ENCODE measurements at places on chromosomes 2 and 18.

DNA sequence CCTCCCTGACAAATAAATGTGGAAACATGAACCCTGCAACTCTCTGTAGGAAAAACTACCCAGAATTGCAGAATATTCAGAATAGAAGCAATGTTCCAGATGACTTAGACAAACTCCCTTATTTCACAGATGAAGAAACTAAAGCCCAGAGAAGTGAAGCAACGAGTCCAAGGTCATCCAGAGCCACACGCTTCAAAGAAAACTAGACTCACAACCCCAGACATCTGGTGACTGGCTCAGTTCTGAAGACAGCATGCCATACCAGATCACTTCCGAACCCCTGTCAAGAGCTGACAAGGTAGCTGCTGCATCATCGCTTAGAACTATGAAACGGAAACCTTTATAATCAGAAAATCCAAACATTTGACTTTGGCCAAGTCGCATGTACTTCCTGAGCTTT is 101.3 kb downstream of the PID1 start:
- DNase-seq: no peak

- DNase-seq: no peak
Observed at GRCh38 chr2:6782517-6783237, 83.0 kb downstream of the CMPK2 start.

GRCh38 chr2:3759331-3759730 is 56.0 kb downstream of the DCDC2C start:
- no peak for DNase-seq

DNA sequence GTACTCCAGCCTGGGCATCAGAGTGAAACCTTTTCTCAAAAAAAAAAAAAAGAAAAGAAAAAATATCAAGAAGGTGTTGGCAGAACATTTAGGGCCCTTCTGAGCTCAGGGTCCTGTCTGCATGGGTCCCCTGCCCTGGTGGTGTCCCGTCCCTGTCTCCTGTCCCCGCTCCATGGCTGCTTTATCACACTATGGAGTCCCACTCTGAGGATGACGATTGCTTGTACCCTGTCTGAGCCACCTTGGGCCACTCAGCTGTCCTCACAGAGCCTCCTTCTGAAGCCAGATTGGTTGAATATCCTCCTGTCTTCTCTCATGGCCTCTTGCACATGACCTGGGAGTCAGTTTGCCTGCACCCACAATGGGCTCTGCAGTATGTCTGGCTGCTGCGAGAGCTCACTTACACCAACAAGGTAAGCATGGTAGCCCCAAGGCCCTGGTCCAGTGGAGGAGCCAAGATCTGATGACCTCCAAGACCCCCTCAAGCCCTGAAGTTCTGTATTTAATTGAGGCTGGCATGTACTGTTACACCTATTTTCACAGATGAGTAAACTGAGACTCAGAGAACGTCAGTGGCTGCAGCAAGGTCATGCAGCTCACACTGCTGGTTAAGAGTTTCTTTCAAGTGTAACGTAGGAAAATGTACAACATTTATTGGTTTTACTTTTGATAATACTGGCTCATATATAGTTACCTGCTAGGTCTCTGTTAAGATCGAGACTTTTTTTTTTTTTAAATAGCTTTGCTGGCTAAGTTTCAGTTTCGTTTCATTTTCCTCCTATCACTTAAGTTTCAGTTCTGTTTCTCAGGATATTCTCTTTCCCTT is 16.9 kb upstream of the ZCCHC2 start:
- no peak for DNase-seq

GRCh38 chr2:224174990-224175389 is 135.9 kb upstream of the SERPINE2 start:
- DNase-seq: no peak

DNA sequence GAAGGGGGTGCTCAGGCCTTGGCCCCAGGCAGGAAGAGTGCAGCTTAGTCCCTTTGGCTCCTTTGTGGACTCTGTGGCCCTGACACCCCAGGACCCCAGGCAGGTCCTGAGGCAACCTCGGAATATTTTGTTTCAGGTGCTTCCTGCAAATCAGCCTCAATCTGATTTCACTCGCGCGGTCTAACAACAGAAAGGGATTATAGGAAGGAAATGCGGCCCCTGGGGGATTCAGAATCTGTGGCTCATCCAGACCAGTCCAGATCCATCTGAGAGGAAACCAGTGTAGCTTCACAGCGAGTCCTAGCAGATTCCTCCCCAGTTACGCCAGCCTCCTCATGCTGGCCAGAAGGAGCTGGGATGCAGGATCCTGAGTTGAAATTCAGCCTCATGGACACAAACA is 59.5 kb upstream of the YWHAQ start:
- no peak for DNase-seq

DNA sequence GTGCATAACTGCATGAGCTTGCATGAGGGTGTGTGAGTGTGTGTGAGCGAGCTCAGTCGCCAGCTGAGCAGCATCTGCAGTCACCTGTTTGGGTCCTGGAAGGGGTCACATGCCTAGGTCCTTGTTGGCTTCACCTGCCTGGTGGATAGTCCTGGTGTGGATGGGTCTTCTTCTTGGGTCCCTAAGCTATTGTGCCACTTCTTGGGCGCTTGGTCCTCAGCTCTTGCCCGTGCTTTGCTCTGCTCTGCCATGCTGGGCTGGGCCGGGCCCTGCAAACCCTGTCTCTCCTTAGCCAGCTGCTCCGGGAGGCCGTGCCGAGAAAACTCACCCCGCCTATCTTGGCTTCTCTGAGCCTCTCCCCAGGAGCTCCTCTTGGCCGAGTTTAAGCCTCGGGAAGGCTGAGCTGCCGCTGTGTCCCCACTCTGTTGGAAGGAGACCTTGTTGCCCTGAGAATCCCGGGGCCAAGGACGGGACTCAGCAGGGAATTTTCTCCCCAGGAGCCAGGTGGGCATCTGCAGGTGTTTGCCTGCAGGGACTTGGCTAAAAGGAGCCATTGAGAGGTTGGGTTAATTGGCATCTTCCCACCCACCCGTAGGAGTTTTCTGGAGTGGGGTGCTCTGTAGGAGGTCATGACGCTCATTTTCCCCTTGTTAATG is 300.8 kb downstream of the NDUFA10 start:
- DNase-seq: no peak

- no peak for DNase-seq
Observed at GRCh38 chr2:99970292-99970868, 172.0 kb downstream of the AFF3 start.

DNA sequence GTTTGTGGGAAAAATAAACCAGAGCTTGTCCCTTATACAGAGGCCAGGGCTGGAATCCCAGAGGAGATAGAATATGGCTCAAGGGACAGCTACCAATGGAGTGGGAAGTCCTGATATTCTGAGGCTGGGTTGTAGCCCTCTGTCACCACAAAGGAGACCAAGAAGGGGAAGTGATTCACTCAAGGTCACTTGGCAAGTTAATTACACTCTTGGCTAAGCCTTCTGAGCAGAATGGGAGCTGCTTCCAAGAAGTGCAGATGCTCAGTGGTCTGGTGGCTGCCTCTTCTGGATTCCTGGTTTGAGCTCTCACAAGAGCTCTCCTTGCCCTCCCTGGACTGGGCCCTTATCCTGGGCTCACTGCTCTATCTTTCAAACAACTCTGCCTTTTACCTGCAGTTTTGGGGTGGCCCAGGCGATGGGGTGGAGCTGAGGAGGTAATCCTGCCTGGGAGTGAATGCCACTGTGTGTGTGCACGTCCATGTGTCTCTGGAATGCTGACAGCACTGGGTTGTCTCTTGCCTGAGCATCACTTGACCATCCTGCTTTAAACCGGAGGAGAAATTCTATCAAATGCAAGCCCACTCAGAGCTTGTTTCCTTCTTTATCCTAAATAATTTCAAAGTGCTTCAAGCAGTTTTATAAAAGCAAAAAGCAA is 168.2 kb downstream of the KCNS3 start:
- no peak for DNase-seq

DNA sequence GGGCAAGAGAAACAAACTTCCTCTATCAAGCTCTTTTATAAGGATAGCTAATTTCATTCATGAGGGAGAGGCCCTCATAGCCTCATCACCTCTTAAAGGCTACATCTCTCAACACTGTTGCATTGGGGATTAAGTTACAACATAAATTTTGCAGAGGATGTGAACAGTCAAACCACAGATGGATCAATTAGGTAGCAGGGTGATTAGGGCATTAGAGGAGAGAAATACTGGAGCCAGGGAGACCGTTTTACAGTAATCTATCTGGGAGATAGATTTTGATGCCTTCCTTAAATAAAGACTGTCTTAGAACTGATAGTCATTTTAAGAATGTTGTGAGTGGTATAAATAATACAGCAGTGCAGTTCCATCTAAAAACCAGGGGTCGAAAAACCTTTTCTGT is 258.9 kb downstream of the DCC start:
- DNase-seq: no peak
